PC-9 (cell line): ENCODE measurements at places on chromosomes 5 and 9.
A peak's percentile ranks its signal among the peaks of the same experiment; 100 is the strongest.

DNA sequence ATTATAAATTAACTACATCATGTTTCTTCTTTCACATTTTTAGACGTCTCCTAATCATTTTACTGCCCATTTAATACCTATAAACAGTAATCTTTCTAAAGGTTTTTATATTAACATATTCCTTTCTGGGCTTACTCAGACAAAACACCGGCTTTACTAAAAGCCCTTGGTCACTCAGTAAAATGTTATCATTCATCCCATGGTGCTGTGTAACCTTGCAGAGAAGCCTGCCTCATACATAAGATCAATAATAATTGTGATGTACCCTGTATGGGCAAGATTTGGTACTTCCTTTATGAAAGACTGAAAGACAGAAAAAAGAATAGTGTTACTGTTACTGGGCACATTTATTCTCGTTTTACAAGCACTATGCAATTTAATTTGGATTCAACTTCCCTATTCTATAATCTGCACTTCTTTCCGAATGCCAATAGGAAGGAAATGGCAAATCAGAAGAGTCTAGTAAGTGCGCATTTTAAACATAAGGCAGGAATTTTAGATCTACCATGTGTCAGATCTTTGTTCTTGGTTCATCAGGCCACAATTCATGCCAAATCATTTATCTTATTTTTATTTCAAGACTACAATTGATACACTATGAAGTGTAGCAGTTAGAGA is 522.2 kb downstream of the CSNK1G3 start:
- DNase-seq, result no peak

DNA sequence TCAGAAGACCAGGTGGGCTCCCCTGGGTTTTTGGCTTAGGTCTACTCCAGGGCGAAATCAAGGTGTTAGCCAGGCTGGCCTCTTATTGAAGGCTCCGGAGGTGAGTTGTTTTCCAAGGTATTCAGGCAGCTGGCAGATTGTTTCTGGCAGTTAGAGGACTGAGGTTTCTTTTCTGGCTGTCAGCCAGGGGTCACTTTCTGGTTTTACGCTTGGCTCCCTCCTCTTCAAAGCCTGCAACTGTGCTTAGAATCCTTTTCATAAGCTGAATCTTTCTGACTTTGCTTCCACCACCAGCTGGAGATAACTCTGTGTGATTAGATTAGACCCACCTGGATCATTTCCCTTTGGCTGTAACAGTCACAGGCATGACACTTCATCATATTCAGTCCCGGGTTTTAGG is 24.6 kb downstream of the RFK start:
- peak; percentile 88 for DNase-seq

GRCh38 chr9:134032456-134033222 is 7.4 kb downstream of the BRD3OS start:
- DNase-seq, result no peak

GRCh38 chr5:112973036-112973435 is 3.6 kb upstream of the DCP2 start:
- DNase-seq, result no peak

GRCh38 chr5:168227973-168228615 is 63.4 kb upstream of the WWC1 start:
- no peak for DNase-seq

DNA sequence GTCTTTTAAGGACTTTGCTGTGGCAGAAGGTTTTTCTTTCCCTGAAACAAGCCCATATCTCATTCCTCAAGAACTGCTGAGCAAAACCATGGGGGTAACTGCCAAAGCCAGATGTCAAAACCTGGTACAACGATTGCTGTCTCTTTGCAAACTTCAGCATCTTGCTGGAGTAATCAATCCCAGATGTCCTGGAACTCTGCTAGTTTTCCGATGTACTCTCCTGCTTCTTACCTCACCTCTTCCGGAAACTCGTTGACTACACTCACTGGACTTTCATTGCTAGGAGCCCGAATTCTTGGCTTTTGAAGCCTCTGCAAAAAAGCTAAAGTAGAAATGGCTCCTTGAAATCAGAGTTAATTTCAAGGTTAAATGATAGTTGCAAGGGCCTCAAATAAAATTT is 23.3 kb downstream of the RAD1 start:
- no peak for DNase-seq

- no peak for DNase-seq
These were observed 18.6 kb downstream of the ZDHHC21 start for GRCh38 chr9:14674630-14675029.

DNA sequence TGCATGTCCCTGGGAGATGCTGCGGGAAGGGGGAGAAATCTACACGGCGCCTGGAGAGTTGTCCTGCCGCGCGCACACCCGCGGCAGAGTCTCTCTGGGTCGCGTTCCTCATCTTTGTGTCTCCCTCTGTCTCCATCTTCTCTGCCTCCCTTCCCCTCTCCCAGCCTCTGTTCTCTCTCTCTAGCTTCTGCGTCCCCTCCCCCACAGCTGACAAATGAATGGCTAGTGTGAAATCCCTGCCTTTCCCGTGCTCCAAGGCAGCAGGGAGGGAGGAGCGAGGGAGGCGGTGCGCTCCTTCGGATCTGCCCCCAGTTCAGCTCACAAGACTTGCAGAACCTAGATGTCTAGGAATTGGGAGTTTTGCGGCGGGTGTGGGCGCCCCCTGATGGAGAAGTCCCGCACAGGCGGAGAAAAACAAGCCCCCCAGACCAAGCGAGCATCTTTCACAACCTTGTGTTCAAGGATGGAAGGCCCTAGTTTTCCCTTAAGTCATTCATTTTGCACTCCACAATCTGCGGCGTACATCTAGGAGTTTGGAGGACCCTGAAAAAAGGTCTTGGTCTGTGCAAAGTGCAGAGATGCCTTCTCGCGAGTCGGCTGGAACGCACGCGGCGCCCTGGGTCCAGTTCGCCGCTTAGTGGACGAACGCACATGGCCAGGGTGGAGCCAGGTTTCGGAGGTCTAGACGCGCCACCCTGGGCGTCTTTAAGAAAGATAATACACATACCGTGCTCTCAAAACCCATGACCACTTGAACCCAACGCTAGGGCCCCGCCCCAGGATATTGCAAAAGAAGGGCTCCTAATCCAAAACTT is 2.0 kb downstream of the VCAN start:
- DNase-seq, result peak; percentile 40
